ENCODE measurements at places on chromosomes 6 and 20. TPM values are rescaled to one million over a fixed set of nuclear protein-coding genes. Genes with fewer than 3 reads are reported as not detected.

DNA sequence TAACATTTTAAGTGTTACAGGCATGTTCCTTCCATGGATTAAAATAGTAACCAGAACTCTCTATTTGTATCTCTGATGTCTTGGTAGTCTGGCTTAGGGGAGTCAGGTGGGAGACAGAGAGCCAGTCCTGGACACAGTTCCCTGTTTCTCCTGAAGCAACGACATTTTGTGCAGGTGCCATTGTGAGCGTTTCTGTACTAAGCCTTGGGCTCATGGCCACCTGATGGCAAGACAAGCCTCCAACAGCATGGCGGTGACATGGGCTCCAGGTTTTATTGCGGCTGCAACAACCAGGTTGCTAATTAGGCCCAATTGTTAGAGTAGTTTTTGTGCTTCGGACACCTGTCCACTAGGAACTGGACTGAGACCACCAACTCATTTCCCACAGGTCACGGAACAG is 105.3 kb downstream of the PRDM13 start:
- H3K4me3 ChIP-seq = no peak overlapping the region
- H3K27ac ChIP-seq = no peak overlapping the region
- DNase-seq = no peak
- no peaks in the 10 kb centered on the region for H3K27me3 ChIP-seq
- H3K36me3 ChIP-seq = no peaks in the 10 kb centered on the region
- no peaks in the 10 kb centered on the region for H3K4me1 ChIP-seq

- H3K36me3 ChIP-seq = no peaks in the 10 kb centered on the region
- H3K27ac ChIP-seq = no peak overlapping the region
- H3K4me1 ChIP-seq = no peaks in the 10 kb centered on the region
- DNase-seq = no peak
- H3K4me3 ChIP-seq = no peak overlapping the region
Measured at GRCh38 chr6:128642132-128642531, 121.7 kb upstream of the PTPRK start.

- H3K36me3 ChIP-seq = no peaks in the 10 kb centered on the region
- H3K4me3 ChIP-seq = no peak overlapping the region
- no peak overlapping the region for H3K27ac ChIP-seq
Measured at GRCh38 chr20:46104262-46104661, 13.9 kb upstream of the CD40 start.

Gene C4B
- total RNA-seq = 1.8 TPM

- H3K27ac ChIP-seq = no peak overlapping the region
- no peaks in the 10 kb centered on the region for H3K27me3 ChIP-seq
- DNase-seq = no peak
- H3K4me1 ChIP-seq = peaks cover 8% of the 10 kb centered on the region
- no peak overlapping the region for H3K4me3 ChIP-seq
Measured at GRCh38 chr20:14142964-14143627, 147.8 kb downstream of the MACROD2 start.

GRCh38 chr6:18347021-18347577 is 40.1 kb upstream of the RNF144B start:
- no peak overlapping the region for H3K27ac ChIP-seq
- no peak overlapping the region for H3K4me3 ChIP-seq
- H3K4me1 ChIP-seq = no peaks in the 10 kb centered on the region
- no peaks in the 10 kb centered on the region for H3K36me3 ChIP-seq
- DNase-seq = peak; percentile 36

DNA sequence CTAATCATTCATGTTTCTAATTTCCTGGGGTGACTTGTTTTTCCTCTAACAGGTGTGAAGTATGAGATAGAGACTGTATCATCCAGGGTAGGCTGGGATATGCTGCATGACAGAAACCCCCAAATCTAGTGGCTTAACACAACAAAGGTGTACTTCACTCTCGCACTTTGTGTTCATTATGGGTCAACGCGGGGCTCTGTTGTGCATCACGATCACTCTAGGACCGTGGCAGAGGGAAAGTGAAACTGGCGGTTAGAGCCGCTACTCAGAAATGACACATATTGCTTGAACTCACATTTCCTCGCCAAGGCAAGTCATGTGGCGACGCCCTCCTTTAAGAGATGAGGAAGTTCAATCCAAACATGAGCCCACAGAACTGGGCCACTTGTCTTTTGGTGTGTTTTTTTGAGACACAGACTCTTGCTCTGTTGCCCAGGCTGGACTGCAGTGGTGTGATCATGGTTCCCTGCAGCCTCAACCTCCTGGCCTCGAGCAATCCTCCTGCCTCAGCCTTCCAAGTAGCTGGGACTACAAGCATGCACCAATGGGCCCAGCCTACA is 41.3 kb downstream of the PCNA start:
- no peak for DNase-seq
- no peaks in the 10 kb centered on the region for H3K27me3 ChIP-seq
- no peak overlapping the region for H3K4me3 ChIP-seq
- no peaks in the 10 kb centered on the region for H3K36me3 ChIP-seq
